Stimulated activated CD8-positive, alpha-beta memory T cell treated with anti-CD3 and anti-CD28 coated beads, Interleukin-7, amount 100 ng/mL, for 4 hours (primary cell): ENCODE measurements at places on chromosomes 4 and X.

DNA sequence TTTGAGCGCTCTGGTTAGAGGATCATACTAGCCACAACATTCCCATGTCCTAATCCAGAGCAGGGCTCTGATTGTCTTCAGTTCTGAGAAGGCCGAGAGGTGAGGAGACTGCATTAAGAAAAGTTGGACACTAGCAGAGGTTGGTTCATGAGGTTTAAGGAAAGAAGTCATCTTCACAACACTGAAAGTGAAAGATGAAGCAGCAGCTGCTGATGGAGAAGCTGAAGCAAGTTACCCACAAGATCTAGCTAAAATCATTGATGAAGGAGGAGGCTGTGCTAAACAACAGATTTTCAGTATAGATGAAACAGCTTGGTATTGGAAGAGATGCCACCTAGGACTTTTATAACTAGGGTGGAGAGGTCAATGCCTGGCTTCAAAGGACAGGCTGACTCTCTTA lies 36.8 kb downstream of the RAP1GDS1 start:
- DNase-seq, result no peak

DNA sequence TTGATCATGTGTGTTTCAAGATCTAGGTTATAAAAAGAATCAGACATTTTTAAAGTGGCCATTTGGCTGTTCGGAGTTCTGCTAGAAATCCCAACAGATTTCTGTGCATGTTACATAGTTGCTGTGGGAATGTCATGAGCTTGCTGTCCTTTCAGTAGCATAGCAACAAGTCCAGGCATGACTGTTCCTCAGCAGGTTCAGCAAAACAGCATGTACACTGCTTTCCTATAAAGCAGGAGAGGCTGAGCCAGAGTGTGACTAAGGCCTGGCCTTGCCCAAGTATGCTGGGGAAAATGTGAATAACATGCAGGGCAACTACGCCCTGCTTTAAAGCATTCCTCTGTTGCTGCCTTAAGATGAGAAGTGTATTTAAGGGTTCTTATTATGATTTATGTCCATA lies 217.1 kb upstream of the SMIM31 start:
- no peak for DNase-seq

GRCh38 chrX:42075032-42075431 lies 151.7 kb upstream of the CASK start:
- DNase-seq, result no peak

DNA sequence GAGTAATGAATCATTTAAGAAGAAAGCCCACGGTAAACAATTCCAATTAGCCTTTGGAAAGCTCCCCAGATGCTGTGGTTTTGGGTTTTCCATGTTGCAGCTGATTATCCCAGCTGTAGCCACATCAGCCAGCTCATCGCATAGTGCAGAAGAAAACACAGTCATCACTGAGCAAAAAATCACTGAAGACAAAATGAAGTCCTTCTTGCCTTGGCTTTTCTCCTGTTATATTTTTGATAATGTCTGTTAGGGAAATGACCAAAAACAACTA lies 193.0 kb upstream of the C1QTNF7 start:
- no peak for DNase-seq

- no peak for DNase-seq
Observed at GRCh38 chr4:81509191-81509590, 37.5 kb upstream of the RASGEF1B start.

GRCh38 chr4:26724534-26724933 lies 136.1 kb upstream of the STIM2 start:
- DNase-seq, result no peak

GRCh38 chr4:1792832-1793495 lies at the start of gene FGFR3:
FGFR3 (plus strand) TSS chr4:1793293; CDS start chr4:1793935, 642 bp downstream.
- no peak for DNase-seq

- no peak for DNase-seq
Observed at GRCh38 chrX:47245156-47245555, 12.3 kb downstream of the USP11 start.

DNA sequence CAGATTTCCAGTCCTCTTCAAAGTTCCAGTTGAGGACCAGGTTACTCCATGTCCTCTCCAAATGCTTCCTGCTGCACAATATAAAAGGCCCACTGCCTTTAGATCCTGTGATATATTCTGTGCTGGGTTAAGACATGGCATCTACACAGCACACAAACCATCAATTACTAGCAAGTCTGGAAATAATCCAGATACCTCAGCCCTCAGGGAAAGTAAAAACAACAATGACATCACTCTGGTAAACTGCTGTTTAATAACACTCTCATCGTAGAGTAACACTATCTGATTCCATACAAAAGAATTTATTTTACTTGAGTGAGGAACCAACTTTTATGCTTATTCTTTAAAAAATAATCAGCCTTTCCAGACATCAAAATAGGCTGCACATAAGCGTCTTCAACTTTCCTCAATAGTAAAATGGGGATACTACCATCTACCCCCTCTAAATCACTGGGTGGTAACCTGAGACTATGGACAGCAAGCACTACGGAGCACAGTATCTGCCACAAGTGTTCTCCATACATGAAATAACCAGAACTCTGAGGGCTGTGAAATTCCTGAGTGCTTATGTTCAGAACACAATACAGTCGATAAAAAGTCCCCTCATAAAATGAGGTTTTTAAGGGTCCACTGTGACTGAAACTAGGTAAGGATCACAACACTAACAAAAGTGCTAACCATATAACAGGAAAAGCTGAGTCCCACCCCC lies 53.4 kb downstream of the ABCG2 start:
- no peak for DNase-seq

DNA sequence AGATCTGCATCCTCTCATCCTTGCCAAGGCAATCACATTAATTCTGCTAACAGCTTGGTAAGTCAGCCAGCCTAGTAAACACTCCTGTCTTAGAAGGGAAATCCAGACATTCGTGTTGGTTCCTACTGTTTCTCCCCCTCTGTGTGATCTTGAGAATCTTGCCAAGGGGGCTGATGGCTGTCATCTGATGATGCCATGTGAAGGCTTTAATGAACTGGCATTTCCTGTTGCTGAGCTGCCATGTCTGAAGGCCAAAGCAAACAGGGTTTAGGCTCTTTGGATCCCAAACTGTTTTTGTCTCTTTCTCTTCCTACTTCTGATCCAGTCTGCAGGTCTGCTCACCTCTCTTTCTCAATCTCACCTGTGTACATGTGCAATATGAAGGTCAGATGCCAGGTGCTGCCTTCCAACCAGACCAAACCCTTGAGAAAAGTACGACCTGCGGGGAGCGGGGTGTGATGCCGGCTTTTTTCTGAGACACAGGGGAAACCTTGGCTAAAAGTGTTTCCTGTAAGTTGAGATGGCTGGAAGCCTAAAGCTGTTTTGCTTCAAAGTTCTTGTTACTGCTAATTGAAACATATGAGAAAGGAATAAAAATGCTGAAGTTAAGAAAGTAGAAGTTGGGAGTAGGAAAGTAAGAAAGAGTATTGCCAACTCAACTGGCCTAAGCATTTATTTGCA lies 532.9 kb downstream of the ANKRD50 start:
- no peak for DNase-seq

DNA sequence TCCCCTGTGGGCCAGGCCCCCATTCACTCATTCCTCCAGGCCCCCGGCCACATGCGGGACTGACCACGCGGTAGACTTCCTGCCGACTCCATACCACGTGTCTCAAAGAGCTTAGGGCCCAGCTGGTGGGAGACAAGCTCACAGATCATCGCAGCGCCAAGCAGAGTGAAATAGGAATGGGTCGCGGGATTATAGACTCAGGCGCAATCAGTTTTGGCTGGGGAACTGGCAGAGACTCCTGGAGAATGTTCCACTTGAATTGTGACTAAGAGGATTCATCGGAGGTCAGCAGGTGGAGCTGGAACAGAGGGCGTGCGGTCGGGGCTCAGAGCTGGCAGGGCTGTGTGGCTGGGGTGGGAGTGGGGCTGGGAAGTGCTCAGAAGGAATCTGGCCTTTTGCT lies 15.6 kb downstream of the ATP2B3 start:
- no peak for DNase-seq

DNA sequence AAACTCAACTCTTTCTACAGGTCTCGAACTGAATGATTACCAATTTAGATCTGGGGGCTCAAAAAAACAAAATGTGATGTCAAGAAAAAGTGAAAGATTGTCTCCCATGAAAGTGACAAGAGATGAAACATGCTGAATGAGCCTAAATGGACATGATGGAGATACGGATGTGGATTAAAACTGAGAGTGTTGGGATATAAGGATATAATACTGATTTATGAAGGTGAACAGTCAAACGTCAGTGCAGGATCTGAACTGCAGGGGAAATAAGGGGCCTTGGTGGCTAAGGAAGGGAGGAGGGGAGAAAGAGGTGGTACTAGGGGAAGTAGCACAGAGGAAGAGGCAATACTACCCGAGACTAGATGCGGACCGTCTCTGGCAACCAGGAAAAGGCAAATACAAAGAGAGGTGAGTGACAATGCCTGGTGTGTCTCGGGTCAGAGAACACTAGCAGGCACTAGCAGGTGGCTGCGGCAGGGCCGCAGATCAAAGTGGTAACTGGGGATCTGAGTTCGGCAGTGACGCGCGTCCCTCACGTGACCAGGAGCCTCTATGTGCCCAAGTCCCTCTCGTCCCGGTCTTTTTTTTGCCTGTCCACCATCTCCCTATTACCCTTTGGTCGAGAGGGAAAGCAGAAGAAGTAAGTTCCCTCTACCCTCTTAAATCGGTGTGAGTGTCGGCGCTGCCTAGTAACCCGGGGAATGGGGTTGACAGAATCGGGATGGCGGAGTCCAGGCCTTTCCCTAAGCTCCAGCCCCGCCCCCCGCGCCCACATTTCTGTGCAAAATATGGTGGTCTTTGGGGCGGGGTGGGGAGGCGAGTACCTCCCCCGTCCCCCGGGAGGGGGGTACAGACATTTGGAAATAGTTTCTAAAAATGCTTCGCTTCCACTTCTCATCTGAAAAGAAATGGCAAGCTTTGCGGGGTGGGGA lies at the start of gene TCEAL1:
Gene TCEAL1 (plus strand): TSS at position 590 of the 932 bp plus-strand sequence. CDS start 942 bp downstream, outside the sequence.
- peak; percentile 16 for DNase-seq

GRCh38 chr4:41969671-41970070 lies 11.9 kb upstream of the DCAF4L1 start:
- no peak for DNase-seq
